ENCODE measurements at places on chromosomes 12 and 14.
A peak's percentile ranks its signal among the peaks of the same experiment; 100 is the strongest.

- no peak for DNase-seq
Measured at GRCh38 chr12:47417955-47418354, 287.9 kb downstream of the RPAP3 start.

DNA sequence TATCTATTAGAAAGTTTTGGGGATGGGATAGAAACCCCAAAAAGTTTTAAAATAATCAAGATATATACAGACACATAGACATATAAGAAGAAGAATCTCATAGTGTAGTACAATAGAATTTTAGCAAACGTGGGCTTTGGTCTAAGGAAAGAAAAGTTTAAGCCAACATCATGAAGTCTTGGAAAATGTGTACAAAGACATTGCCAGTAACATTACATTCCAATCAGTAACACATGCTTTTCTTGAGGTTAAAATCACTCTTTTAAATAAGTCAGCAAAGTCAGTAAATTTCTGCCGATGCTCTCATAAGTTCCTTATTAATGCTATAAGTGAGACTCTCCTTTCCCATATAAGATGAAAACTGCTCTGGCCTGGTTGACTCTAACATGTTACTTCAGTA lies 201.1 kb upstream of the LRIG3 start:
- DNase-seq, result no peak

GRCh38 chr12:96070670-96071279 lies 35.4 kb upstream of the LTA4H start:
- no peak for DNase-seq

DNA sequence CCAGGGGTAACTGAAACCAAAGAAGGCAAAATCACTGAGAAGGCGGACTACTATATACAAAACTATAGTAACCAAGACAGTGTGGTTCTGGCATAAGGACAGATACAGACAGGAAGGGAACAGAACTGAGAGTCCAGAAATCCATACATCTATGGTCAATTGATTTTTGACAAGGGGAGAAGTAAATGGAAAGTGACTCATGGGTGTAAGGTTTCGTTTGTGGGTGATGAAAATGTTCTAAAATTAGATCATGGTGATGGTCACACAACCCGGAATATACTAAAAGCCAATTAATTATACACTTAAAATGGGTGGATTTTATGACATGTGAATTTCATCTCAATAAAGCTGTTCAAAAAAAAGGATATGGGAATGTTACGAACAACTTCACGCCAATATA lies 18.7 kb downstream of the ANGEL1 start:
- no peak for DNase-seq

- DNase-seq, result peak; percentile 42
Measured at GRCh38 chr14:64279704-64280668, 14.2 kb downstream of the ESR2 start.

- no peak for DNase-seq
Measured at GRCh38 chr14:59450716-59451115, 14.5 kb downstream of the GPR135 start.

All from A172 (cell line).